ENCODE measurements at places on chromosomes 2 and 18. TPM values are rescaled to one million over a fixed set of nuclear protein-coding genes. Genes with fewer than 3 reads are reported as not detected.
A peak's percentile ranks its signal among the peaks of the same experiment; 100 is the strongest.

DNA sequence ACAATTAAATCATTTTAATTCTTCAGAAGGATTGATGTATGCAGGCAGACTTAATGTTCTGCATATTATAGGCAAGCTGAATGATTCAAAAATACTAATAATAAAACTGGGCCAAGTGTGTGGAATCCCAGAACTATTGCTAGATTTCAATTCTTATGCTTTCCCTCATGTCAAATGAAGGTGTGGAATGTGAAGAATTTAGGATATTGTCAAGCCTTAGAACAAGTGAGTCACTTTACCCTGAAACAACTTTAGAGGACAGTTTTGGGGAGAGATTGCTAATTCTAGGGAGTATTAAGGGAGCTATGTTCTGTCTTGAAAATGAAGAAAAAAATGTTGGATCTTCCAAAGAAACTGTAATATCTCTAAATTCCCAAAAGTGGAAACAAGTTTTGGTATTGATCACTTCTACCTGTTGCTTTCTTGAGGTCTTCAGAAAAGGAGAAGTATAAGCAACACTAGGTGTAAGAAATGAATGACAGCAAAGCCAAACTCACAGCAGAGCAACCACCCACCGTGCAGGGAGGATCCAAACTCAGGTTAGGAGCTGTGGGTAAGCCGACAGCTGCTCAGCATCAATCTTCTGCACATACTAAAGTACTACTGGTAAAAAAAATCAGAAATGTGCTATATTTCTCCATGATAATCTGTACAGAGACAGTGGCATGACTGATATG lies 818.1 kb downstream of the SLC4A3 start:
- H3K27me3 ChIP-seq, result no peaks in the 10 kb centered on the region
- no peak overlapping the region for H3K27ac ChIP-seq

GRCh38 chr2:239181903-239182581 lies 218.8 kb downstream of the HDAC4 start:
- H3K27ac ChIP-seq, result no peak overlapping the region
- H3K4me1 ChIP-seq, result no peaks in the 10 kb centered on the region
- DNase-seq, result no peak
- H3K4me3 ChIP-seq, result no peak overlapping the region
- H3K36me3 ChIP-seq, result no peaks in the 10 kb centered on the region

The ALPI gene
- 0.33 TPM for total RNA-seq

The MREG gene
- total RNA-seq, result 16.1 TPM

GRCh38 chr18:10140461-10141282 lies 226.9 kb downstream of the VAPA start:
- no peak for DNase-seq
- no peaks in the 10 kb centered on the region for H3K27me3 ChIP-seq
- H3K36me3 ChIP-seq, result no peaks in the 10 kb centered on the region
- H3K4me1 ChIP-seq, result no peaks in the 10 kb centered on the region
- no peak overlapping the region for H3K4me3 ChIP-seq

The CNGA3 gene
- 0.15 TPM for total RNA-seq

The BOLA3 gene
- total RNA-seq, result 42.6 TPM

GRCh38 chr2:64654063-64654811 lies 524 bp upstream of the SERTAD2 start:
- peak overlapping the region; percentile 97 for H3K4me3 ChIP-seq
- H3K4me1 ChIP-seq, result peaks cover 21% of the 10 kb centered on the region
- no peaks in the 10 kb centered on the region for H3K27me3 ChIP-seq
- peak overlapping the region; percentile 99 for H3K27ac ChIP-seq
- no peaks in the 10 kb centered on the region for H3K36me3 ChIP-seq

The SERPINB5 gene
- 12.6 TPM for total RNA-seq

DNA sequence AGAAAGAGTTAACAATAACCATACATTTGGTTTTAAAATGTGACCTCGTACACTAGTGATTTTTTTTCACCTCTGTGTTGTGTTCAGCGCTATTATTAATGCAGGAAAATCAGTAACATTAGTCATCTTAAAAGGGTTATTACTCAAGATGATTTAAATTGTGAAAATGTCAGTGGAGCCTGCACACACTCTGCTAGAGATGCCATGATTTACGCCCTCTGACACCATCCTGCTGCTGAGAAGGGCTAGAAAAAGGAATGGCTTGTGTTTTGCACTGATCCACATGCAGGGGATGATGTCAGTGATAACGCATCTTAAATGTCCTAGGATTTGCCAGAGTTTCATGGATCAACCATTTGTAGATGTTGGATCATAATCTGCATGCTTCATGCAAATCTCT lies 121.3 kb upstream of the BOD1L2 start:
- no peak overlapping the region for H3K4me3 ChIP-seq
- H3K27ac ChIP-seq, result no peak overlapping the region
- no peaks in the 10 kb centered on the region for H3K36me3 ChIP-seq
- DNase-seq, result no peak

DNA sequence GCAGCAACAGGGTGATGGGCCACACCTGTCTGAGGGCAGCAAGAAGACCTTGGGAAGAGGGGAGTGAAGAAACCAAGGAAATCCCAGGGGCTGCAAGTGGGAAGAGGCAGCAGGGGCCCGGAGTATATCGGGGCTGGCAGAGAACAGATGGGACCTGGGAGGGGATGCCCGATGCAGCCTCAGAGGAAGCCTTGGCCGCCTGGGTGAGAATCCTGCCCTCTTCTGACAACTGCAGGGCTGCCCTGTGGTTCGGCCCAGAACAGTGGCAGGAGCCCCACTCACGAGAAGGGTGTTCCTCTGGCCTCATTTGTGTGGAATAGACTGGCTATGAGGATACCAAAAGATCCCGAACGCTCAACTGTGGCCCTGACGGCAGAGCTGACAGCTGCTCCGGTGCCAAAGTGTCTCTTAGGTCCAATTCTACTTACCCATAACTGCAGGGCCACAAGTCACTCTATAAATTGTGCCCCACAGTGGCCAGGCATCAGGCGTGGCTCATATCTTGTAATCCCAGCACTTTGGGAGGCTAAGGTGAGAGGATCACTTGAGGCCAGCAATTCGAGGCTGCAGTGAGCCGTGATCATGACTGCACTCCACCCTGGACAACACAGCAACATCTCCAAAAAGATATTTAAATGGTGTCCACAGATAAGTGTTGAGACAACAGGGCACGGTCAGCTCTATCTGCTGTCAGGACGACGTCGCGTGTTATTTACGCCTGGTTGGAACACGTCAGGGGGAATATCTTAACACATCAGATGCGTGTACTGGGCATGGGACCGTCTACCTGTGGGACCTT lies 23.6 kb upstream of the ID2 start:
- H3K36me3 ChIP-seq, result no peaks in the 10 kb centered on the region
- no peak for DNase-seq
- H3K27ac ChIP-seq, result no peak overlapping the region
- no peaks in the 10 kb centered on the region for H3K4me1 ChIP-seq
- no peaks in the 10 kb centered on the region for H3K27me3 ChIP-seq
- no peak overlapping the region for H3K4me3 ChIP-seq

Data from breast epithelium (tissue), 4 donors.